ENCODE measurements at places on chromosomes 4 and X. TPM values are rescaled to one million over a fixed set of nuclear protein-coding genes. Genes with fewer than 3 reads are reported as not detected.

The SLC7A11 gene
- 2.3 TPM for polyA plus RNA-seq

The MAGEA2 gene
- not detected for polyA plus RNA-seq

The PRSS12 gene
- 19.6 TPM for polyA plus RNA-seq

The BMPR1B gene
- polyA plus RNA-seq = 24.6 TPM

The HTRA3 gene
- polyA plus RNA-seq = 8.8 TPM

The LUZP4 gene
- not detected for polyA plus RNA-seq

- no peak for DNase-seq
These were observed 64.0 kb downstream of the ACOX3 start for GRCh38 chr4:8376361-8377102.

DNA sequence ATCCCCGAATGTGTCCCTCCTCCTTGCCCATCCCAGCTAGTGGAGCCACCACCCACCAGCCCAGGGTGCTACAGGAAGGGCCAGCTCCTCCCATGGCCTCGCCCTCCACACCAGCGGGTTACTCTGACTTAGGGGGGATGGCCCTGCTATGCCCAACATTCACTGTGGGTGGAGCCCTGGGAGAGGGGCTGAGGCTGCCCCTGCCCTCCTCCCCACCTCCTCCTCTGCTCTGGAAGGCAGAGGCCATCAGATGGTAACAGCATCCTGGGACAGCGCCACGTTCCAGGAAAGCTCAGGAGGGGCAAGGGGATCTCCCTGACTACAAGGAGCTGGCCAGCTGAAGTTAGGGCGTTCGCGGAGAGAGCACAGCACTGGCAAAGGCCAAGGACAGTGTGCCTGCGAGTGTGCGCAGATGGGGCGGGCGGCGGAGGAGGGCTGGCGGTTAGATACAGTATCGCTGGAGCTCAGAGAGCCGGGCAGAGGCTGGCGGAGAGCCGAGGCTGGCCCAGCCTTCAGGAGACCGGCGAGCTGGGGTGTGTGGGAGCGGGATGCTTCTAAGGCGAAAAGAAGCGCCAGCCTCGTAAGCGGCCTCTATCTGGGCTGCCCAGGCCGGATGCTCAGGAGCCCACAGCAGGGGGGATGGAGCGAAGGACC, 1.5 kb downstream of the JAKMIP1 start:
- DNase-seq = no peak

DNA sequence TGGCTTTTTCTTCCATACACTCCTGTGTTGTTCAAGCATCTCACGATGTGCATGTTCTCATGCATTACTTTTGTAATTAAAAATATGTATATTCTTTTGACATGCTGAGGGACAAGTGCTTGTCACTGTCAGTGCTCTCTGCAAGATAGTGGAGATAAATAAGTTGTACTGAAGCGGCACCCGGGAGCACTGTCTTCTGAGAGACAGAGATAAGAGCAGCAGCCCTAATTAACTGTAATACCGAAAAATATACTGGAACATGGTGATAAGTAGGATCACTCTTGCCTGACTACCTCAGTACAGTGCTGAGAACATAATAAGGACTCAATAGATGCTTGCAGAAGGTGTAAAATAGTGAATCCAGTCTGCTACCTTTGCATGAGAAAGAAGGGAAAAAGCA, 9.4 kb upstream of the GPR173 start:
- no peak for DNase-seq

- no peak for DNase-seq
These were observed 23.6 kb upstream of the PACRGL start for GRCh38 chr4:20676501-20677197.

DNA sequence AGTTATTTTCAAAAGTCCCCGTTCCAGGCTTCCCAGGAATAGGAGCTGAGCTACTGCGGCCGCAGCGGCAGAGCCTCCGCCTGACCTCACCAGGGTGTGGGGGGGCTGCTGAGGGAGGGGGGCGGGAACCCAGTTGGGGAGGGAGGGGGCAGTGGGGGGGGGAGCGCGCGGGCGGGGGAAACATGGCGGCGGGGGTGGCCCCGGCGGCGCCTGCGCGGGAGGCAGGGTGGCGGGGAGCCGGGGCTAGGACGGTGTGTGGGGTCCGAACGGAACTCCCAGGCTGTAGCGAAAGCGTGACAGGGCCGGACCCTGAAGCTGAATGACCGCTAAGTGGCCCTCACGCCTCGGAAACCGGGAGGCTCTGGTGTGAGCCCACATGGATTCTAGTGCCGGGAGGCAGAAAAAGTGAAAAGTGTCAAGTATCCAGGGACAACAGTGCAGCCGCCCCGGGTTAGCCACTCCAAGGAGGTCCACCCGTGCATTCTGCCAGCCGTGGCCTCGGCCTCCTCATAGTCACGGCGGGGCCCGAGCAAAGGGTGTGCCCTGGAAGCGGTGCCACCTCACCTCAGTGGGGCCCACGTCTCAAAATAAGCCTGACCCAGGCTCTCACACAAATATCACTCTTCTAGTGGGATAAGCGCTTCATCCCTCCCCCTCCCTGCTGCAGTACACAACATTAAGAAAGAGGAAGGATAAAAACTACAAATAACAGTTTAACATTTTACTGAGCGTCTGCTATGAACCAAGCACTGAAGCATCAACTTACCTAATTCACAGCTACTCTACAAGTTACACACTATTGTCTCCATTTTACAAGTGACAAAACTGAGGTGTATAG, at the start of gene KLHL13:
KLHL13 (minus strand) TSS at position 98 of the 838 bp plus-strand sequence. CDS start 88,337 bp downstream, outside the sequence.
- DNase-seq = no peak

GRCh38 chr4:7291372-7292114, 99.2 kb downstream of the SORCS2 start:
- no peak for DNase-seq

- no peak for DNase-seq
These were observed 155.7 kb downstream of the SNCA start for GRCh38 chr4:89681219-89681618.

DNA sequence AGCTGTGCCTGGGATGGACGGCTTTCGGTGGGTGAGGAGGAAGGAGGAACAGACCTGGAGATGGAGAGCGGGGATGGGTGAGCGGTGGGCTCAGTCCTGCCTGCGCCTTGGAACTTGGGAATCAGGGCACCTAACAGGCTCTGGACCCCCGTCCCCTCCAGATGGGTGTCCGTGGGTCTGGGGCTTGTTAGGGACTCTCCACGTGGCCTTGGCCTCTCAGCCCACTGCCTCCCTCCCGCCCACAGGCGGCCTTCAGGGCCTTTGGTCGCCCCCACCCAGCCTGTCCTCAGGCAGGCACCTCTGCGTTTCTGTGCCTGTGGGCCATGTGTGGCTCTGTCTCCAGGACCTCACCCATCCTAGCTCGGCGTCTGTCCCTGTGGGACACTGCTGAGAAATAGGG, 29.0 kb downstream of the TRMT44 start:
- DNase-seq = no peak

All from left renal pelvis (tissue), 4 donors.